Fibroblast of skin of right biceps (primary cell): ENCODE measurements at places on chromosomes 16 and 17.
A peak's percentile ranks its signal among the peaks of the same experiment; 100 is the strongest.

GRCh38 chr17:37134050-37134449, 185.3 kb downstream of the AATF start:
- DNase-seq = no peak

- peak; percentile 93 for DNase-seq
Measured at GRCh38 chr17:44108440-44109311, 14.8 kb downstream of the HDAC5 start.

DNA sequence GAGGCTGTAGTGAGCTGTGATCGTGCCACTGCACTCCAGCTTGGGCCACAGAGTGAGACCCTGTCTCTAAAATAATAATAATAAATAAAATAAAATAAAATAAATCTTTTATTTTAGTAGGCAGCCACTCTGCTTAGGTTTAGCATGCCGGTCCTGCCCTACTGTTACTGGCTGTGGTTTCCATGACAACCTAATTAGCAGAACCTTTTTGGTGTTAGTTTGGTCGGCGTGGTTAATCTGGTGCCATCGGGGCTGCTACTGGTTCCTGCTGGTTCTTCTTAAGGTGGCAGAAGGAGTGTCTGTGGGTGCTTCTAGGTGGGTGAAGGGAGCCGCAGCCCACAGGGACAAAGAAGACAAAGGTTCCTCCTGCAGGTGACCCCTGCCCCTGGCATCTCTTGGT, 37.8 kb upstream of the CBX4 start:
- no peak for DNase-seq

DNA sequence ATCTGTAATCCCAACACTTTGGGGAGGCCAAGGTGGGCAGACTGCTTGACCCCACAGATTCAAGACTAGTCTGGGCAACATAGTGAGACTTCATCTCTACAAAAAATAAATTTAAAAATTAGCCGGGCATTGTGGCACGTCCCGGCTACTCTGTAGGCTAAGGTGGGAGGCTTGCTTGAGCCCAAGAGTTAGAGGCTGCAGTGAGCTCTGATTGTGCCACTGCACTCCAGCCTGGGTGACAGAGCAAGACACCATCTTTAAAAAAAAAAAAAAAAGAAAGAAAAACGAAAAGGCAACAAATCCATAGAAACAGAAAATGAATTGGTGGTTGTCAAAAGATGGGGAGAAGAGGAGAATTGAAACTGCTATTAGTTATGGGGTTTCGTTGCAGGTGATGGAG, 27.7 kb downstream of the NCOR1 start:
- no peak for DNase-seq

- peak; percentile 34 for DNase-seq
Measured at GRCh38 chr16:4319454-4320421, 3.9 kb downstream of the GLIS2 start.

GRCh38 chr17:66354981-66355380, 52.6 kb downstream of the PRKCA start:
- peak; percentile 77 for DNase-seq

GRCh38 chr17:49362723-49363117, 670 bp upstream of the ZNF652 start:
- no peak for DNase-seq

- peak; percentile 70 for DNase-seq
Measured at GRCh38 chr16:10509534-10510025, 70.8 kb downstream of the EMP2 start.

DNA sequence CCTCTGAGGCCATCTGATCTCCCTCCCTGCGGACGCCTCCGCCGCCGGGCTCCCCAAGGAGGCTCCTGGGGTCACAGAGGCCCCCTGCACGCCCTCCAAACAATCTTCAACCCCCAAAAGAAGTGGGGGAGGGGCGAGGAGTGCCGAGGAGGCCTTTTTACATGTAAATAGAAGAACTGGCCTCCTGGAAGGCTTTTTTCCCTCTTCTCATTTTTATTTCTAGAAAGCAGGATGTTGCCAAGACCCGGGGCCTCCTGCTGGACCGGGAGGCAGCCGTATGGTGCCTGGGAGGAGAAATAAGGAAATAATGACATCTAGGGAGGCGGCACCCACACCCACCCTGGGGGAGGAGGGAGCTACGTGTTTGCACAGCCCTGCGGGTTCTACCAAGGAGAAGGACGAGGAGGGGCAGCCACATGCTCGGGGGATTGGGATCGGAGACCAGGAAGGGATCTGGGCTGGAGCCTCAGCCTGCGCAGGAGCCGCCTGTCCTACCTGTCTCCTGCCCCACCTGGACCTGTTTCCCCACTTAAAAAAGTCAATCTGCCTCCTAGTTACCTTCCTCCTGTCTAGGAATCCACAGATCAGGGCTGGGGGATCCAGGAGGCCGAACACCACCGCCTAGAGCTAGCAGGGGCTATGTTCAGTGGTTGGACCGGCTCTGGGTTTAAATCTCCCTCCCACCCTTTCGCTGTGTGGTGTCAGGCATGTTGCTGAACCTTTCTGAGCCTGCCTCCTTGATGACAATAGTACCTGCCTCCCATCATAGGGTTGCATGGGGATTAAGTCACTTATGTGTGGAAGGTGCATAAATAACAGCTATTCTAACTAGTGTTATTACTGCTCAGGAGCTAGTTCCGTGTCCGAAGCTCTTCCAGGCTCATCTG, 175.7 kb upstream of the GSE1 start:
- peak; percentile 55 for DNase-seq

DNA sequence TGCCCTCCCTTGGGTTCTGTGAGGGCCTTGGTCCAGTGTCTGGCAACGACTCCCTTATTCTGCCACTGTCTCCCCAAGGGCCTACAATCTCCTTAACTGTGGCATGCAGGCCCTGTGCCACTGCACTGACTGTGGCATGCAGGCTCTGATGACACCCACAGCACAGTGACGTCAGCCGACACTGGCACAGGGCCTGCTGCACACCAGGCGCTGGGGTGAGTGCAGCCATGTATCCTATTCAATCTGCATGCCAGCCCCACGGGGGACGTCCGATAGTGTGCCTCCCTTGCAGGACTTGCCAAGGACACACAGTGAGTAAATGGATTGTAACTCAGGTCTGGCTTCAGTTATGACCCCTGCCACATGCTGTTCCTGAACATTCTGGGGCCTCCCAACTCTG, 39.8 kb upstream of the RASD1 start:
- DNase-seq = peak; percentile 52

GRCh38 chr17:46121841-46122485, 71.3 kb downstream of the KANSL1 start:
- no peak for DNase-seq

DNA sequence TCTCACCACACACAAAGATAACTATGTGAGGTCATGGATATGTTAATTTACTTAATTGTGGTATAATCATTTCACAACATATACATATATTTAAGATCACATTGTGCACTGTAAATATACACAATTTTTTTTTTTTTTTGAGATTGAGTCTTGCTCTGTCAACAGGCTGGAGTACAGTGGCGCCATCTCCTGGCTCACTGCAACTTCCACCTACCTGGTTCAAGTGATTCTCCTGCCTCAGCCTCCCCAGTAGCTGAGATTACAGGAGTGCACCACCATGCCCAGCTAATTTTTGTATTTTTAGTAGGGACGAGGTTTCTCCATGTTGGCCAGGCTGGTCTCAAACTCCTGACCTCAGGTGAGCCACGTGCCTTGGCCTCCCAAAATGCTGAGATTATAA, 11.5 kb upstream of the PRSS54 start:
- DNase-seq = peak; percentile 12

GRCh38 chr17:38705523-38705802, 390 bp downstream of the MLLT6 start:
- DNase-seq = no peak

DNA sequence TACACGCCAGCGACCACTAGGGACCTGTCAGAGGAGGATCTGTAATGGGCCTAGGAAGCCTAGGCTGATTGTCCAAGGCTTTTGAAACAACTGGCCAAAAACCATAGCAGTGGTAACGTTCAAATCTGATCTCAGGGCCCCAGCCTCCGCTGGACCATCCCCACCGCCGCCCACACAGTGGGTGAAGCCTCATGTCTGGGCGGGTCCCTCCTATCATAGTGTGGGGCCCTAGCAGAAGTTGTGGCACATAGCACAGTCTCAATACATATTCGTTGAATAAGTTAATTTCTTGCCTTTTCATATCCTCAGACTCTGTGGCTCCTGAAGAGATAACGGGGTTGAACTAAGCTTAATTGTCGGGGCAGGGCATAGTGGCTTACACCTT, 818 bp downstream of the DPH1 start:
- DNase-seq = no peak

DNA sequence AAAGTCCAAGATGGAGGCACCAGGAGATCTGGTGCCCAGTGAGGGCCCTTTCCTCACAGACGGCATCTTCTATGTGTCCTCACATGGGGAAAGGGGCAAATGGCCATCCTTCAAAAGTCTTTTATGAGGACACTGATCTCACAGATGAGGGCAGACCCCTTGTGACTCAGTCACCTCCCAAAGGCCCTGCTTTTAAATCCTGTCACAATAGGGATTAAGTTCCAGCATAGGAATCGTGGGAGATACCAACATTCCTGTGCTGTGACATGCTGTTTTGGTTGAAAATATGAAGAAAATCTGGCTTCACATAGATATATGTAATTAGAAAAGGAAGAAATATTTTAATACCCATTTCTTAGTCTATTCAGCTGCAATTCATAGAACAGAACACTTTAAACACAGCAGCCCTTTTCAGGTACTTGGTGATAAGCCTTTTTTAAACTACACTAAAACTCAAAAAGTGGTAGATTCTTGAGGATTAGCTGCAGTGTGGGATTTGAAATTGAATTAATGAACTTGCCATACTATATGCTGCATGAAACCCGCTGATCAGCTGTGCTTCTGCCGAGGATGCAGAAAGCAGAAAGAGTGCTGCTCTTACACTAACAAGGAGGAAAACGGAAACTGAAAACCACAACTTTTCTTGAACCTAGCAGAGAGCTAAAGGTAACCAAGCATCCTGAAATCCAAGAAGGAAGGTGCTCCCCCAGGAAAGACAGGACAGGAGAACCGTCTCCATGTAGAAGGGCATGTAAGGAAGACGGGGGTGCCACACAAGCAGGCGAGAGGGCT, 32.7 kb downstream of the VPS53 start:
- DNase-seq = peak; percentile 88

DNA sequence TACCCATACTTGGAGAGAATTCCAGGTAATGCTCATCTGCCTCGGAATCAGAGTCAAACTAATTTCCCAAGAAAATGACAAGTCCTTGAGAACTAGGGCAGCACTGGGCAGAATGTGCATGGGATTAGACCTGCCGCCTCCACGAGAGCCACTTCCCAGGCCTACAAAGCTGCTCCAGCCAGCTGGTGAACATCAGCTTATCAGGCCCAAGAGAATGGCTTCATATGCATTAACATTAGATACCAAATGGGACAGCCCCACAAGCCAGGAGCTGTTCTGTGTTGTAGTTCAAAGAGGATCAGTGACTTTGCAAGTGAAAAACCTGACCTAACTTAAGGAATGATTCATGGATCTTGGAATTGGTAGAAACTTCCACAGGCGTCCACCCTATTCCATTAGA, 203.3 kb downstream of the CYLD start:
- no peak for DNase-seq

GRCh38 chr17:58302919-58303585, 22.3 kb upstream of the MPO start:
- DNase-seq = no peak

- no peak for DNase-seq
Measured at GRCh38 chr16:87842209-87842869, 27.0 kb downstream of the SLC7A5 start.

GRCh38 chr17:22692066-22692805, 999.9 kb downstream of the KCNJ18 start:
- DNase-seq = no peak

DNA sequence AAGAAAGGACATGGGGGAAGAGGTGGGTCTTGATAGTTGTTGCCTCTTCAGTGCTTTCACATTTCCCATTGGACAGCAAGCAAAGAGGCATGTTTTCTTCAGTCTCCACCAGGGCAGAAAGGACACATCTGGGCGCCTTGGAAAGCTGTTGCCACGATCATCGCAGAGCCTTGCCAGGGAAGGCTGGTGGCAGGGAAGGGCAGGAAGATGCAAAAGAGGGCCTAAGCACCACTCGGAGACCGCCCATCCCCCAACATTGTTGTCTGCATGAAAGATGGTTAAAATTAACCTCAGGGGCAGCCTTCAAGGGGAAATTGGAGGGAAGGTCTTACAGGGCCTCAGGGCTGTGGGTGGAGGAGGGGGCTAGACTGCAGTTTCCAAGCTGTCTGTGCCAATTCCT, 114.2 kb downstream of the SOX9 start:
- no peak for DNase-seq

DNA sequence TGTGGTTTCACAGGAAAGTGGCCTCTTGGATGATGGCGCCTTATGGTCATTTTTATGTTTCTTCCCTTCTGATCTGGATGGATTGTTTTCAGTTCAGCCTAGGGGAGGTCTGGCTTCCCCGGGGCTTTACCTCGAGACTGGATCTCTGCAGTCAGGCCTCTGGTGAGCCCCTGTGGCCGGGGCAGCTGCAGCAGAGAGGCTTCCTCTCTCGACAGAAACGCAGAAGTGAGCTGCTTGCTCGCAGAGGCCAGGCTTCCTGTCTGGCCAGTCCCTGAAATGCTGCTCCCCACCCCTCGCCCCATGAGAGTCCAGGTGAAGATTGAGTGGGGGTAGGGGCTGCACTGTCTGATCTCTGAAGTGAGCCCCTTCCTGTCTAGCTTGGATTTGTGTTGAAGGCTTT, 44.0 kb downstream of the PLCG2 start:
- no peak for DNase-seq

- DNase-seq = peak; percentile 62
Measured at GRCh38 chr17:40516581-40517285, 15.3 kb upstream of the TNS4 start.

GRCh38 chr16:51544851-51545467, 393.9 kb upstream of the SALL1 start:
- no peak for DNase-seq

- DNase-seq = no peak
Measured at GRCh38 chr16:57744642-57744903, 9.0 kb downstream of the KATNB1 start.

- no peak for DNase-seq
Measured at GRCh38 chr16:81515721-81516120, 71.1 kb downstream of the CMIP start.
